ENCODE measurements at places on chromosomes 2 and 18. TPM values are rescaled to one million over a fixed set of nuclear protein-coding genes. Genes with fewer than 3 reads are reported as not detected.
A peak's percentile ranks its signal among the peaks of the same experiment; 100 is the strongest.

The ANKRD39 gene
- total RNA-seq, result 13.9 TPM

The CRACDL gene
- 0.84 TPM for total RNA-seq

The PPP1R1C gene
- not detected for total RNA-seq

The GCKR gene
- total RNA-seq, result not detected

The C2orf80 gene
- total RNA-seq, result not detected

The CTIF gene
- total RNA-seq, result 2.0 TPM

The SOWAHC gene
- 0.28 TPM for total RNA-seq

The GALNT3 gene
- 4.5 TPM for total RNA-seq

The GPAT2 gene
- total RNA-seq, result 2.0 TPM

The PRKCE gene
- total RNA-seq, result 21.0 TPM

The WNT10A gene
- 6.6 TPM for total RNA-seq

GRCh38 chr2:229296016-229296415, 24.9 kb upstream of the PID1 start:
- DNase-seq, result no peak

GRCh38 chr2:113190871-113191270, 17.1 kb downstream of the PSD4 start:
- no peak for DNase-seq

GRCh38 chr2:46718784-46719183, 196.8 kb downstream of the MCFD2 start:
- DNase-seq, result no peak

GRCh38 chr18:50642439-50642838, 82.6 kb downstream of the MAPK4 start:
- DNase-seq, result no peak

DNA sequence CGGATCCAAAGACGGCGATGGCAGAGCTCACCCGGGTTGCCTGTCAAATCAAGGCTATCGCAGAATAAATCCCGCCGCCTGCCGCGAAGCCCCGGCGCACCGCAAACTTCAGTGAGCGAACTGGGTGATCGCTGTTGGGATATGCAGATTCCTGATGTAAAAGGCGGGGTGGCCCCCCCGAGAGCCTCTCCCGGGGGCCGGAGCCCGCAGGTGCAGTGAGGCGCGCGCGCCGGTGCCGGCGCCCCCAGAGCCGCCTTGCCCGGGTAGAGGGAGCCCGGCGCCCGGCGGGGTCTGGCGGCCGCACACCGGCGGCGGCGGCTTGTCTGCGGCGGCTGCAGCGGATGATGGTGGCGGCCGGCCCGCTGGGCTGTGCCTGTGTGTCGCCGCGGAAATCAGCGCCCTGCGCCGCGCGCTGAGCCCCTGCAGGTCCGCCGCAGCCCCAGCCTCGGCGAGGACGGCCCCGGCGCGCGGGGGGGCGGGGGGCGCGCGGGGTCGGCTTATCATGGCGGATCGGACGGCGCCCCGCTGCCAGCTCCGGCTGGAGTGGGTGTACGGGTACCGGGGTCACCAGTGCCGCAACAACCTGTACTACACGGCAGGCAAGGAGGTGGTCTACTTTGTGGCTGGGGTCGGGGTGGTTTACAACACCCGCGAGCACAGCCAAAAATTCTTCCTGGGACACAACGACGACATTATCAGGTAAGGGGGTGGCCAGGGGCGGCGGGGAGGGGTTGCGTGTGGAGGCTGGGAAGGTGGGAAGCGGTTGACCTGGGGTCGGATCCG, 1.3 kb downstream of the EML6 start:
- DNase-seq, result no peak

- DNase-seq, result no peak
Measured at GRCh38 chr2:226792155-226792881, 7.3 kb downstream of the IRS1 start.

GRCh38 chr2:11535899-11536344, 2.1 kb downstream of the GREB1 start:
- no peak for DNase-seq

DNA sequence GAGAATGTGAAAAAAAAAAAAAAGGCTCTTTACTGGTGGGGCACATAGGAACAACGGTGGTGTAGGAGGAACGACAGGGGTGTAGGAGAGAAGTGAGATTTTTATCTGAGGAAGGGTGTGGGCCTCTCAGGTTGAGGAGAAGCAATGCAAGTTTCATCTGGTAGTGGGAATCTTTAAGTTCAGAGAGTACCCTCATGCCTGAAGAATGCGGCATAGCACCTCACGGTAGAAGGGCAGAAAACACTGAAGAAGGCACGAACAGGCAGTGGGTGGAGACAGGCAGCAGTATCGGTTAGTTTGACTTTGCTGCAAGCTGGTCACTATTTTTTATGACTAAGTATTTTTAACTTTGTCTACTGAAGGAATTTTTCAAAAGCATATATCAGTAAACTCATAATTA, 52.2 kb upstream of the TSPYL6 start:
- DNase-seq, result no peak

- DNase-seq, result no peak
Measured at GRCh38 chr2:101771227-101771902, 73.9 kb downstream of the MAP4K4 start.

DNA sequence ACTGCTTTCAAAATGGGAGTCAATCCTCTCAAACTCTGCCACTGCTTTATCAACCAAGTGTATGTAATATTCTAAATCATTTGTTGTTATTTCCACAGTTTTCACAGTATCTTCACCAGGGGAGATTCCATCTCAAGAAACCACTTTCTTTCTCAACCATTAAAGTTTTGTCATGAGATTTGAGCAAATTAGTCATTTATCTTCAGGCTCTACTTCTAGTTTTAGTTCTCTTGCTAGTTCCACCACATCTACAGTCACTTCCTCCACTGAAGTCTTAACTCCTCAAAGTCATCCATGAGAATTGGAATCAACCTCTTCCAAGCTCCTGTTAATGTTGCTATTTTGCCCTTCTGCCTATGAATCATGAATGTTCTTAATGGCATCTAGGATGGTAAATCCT, 545.8 kb downstream of the ARHGAP15 start:
- DNase-seq, result no peak

- DNase-seq, result no peak
Measured at GRCh38 chr2:136059036-136059472, 58.9 kb downstream of the CXCR4 start.

GRCh38 chr2:118786746-118787145, 60.7 kb downstream of the EN1 start:
- no peak for DNase-seq

- DNase-seq, result no peak
Measured at GRCh38 chr18:69948919-69949537, 1.4 kb upstream of the CD226 start.

- no peak for DNase-seq
Measured at GRCh38 chr2:5473635-5474034, 218.5 kb upstream of the SOX11 start.

DNA sequence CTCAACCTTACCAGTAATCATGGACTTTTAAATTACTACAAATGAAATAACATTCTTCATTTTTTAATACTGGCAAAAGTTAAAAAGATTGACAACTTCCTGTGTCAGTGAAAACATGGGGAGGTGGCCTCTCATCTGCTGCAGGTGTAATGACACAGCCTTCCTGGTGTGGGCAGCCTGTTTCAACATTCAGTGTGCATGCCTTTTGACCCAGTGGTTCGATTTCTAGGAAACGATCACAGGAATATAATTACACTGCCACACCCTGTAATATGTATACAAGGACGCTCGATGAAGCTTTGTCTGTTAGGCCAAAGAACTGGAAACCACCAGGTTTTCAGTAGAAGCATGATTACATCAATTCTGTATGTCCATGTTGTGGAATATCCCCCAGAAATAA, 68.7 kb downstream of the MTHFD2 start:
- DNase-seq, result peak; percentile 44

- no peak for DNase-seq
Measured at GRCh38 chr18:54690198-54690597, 99.2 kb downstream of the DYNAP start.

DNA sequence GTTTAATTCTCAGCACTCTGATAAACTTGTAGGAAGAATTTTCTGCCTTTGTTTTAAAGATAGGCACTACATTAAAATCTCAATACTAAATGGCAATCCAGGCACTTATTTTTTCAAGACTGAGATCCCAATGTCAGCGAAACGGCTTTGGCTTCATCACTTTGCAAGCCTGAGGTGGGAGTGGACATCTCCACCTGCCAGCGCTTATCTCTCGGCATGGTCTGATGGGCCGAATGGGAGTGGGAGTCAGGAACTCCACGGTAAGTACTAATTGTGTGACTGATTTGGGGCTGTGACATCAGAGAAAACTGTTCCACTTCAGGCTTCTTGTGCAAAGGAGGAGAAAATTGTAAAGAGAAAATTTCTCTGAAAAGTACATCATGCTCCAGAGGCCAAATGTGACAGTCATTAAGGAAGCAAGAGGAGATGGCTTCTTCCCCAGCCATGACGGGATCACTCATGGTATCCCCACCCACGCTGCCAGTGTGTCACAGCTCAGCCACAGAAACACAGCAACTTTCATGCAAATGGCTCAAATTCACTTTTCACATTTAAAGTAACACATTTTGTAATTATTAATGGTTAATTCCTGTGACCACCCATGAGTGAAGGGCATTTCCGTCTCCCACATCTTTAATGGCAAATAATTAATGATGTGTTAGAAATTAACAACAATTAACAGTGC, 385.5 kb upstream of the HNRNPA3 start:
- no peak for DNase-seq

- DNase-seq, result no peak
Measured at GRCh38 chr18:12254136-12254819, at the start of gene CIDEA. Gene CIDEA (plus strand): TSS chr18:12254361. CDS start chr18:12254384, 23 bp downstream.

GRCh38 chr2:240713928-240714746, 22.5 kb downstream of the AQP12A start:
- no peak for DNase-seq

- DNase-seq, result no peak
Measured at GRCh38 chr18:59763541-59764136, 66.4 kb upstream of the CCBE1 start.

DNA sequence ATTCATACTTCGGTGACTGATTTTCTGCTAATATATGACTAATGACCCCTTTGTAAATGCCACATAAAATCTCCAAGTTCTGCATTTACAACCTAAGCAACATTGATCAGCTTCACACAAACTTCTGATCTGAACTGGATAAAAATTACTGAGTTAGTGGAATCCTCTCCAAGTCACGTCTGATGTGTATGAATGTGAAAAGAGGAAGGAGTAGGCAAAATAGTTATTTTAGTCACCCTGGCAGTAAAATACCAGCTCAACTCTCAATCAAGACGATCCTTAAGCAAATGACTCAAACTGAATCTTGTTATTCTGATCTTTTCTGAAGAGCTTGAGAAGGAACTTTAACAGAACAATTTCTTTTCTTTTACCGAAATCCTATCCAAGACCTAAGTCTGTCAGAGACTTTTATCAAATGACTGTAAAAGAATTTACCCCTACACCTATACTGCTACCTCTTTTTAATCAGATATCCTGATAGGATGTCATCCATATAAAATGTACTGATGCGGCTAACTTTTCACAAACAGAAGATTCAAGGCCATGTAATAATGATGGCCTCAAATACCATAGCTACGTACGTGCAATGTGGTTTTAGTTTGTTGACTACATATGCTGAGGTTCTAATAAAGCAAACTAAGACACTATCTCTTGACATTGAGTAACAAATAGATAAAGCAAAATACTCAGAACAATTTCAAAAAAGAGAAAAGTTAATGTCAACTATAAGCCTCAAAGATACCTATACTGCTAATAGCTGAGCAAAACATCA, 23.7 kb downstream of the CUL3 start:
- DNase-seq, result no peak

GRCh38 chr2:204967199-204967960, 422.1 kb downstream of the PARD3B start:
- DNase-seq, result peak; percentile 2

DNA sequence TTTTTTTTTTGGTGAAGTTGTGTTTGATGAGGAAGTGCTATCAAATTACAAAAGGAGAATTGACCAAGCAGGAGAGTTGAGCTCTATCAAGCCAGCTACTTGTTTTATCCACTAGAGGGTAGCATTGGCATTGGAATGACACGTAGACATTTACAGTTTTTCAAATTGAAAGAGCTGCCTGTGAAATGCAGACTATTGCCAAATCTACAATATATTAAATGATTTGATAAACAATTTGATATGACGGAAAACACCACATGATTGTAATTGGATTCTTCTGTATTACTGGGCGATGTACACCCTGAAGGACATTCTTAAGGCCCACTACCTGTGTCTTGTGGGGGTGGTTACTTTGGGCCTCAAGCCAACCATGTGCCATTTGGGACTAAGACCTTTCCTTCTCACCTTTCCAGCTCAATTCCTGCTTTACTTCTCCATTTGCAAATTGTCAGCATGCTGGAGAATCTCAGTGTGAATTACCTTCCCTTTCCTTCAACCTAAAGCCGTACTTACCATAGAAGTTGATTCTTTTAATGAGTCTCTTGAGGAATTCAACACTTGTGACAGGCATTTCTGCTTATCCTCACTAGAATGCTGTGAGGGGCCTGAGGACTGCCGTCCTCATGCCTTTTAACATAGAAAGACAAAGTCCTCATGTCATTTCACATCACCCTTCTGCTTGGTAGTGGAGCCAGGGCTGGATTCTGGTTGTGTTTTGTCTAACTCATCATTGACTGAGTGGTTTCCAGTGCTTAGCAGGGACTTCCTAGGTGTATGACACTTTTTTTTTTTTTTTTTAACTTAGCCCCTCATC, 134.8 kb upstream of the THUMPD2 start:
- DNase-seq, result no peak

- no peak for DNase-seq
Measured at GRCh38 chr2:176471949-176472348, 202.7 kb downstream of the MTX2 start.

- DNase-seq, result no peak
Measured at GRCh38 chr18:74459889-74460288, 2.8 kb upstream of the DIPK1C start.

DNA sequence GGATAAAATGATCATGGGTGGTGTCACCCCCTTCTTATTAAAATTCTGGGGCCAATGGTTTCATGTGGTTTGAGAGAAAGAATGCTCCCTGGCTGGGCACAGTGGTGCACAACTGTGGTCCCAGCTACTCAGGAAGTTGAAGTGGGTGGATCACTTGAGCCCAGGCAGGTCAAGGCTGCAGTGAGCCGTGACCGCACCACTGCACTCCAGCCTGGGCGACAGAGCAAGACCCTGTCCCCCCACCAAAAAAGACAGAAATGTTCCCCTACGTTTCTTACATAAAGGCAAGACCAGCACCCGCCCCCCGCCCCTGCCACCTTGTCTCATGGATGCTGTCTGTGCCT, 53.0 kb upstream of the ID2 start:
- no peak for DNase-seq

Data from CD8-positive, alpha-beta T cell (primary cell).